ENCODE measurements at places on chromosomes 12 and 14.

- DNase-seq: no peak
Observed at GRCh38 chr12:131352296-131352900, 358.5 kb upstream of the SFSWAP start.

- no peak for DNase-seq
Observed at GRCh38 chr14:106230071-106230470, 703.7 kb downstream of the TMEM121 start.

DNA sequence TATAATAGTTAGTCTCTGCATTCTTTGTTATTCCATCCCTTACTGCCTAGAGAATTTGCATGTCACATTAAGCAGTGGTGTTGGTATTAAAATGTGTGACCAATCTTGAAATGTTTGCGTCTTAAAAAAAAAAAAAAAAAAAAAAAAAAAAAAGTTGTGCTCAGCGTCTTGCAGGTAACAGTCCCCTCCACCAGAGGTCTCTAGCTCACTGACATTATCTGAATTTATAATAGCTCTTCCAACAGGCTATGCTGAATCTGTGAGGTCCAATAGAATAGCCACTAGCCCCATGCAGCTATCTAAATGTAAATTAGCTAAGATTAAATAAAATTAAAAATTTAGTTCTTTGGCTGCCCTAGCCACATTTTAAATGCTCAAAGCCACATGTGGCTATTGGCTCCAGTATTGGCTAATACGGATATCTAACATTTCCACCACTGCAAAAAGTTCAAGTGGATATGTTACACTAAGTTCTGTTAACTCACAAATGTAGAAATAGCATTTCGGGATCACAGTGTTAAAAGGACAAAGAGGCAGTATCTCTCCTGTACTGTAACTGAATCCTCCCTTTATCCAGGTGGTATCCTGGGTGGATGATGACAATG lies 28.7 kb downstream of the NKX2-8 start:
- no peak for DNase-seq

GRCh38 chr14:63228217-63228616 lies 24.0 kb downstream of the RHOJ start:
- no peak for DNase-seq

GRCh38 chr12:127903146-127903545 lies 363.8 kb upstream of the TMEM132C start:
- DNase-seq: no peak

DNA sequence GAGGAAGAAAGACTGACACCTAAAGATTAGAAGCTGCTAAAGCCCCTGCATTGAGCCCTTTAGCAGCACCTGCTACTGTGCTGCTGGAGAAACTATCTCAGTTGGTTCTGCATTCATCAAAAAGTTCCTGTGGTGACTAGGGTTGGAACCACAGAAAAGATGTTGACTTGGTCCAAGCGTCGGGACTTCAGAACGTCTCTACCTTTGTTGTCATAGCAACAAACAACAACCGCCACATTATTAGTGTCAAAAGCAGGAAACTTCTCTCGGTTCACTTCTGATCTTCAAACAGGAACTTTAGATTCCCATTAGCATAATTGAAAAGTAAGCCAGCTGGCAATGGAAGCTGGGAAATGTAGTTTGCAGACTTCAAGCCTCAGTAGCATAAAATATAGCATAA lies 368.0 kb downstream of the SEC23A start:
- DNase-seq: no peak

GRCh38 chr12:77734214-77734883 lies 96.3 kb upstream of the NAV3 start:
- no peak for DNase-seq

GRCh38 chr14:75577090-75577489 lies 1.3 kb upstream of the FLVCR2 start:
- DNase-seq: no peak

- DNase-seq: no peak
Observed at GRCh38 chr12:99137124-99137855, 492.2 kb downstream of the APAF1 start.

- no peak for DNase-seq
Observed at GRCh38 chr12:116381240-116381743, 103.8 kb upstream of the MED13L start.

- no peak for DNase-seq
Observed at GRCh38 chr14:69654116-69654515, 42.7 kb downstream of the SUSD6 start.

DNA sequence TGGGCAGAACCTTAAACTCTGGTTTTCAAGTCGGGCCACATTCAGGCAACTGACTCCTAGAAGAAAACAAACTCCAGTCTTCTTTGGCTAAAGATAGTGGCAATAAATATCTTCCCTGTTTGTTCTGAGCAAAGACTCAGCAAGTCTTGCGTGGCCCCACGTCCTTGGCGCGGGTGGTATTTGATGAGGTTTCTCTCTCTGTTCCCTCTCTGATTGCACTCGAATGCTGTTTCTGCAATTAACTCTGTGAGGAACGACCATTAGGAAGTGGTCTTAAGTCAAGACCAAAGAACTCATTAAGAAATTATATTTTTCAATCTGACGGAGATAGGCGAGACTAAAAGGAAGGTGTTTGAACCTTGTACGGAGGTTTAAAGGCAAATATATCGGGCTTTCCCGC lies 177.6 kb downstream of the TMEM132C start:
- DNase-seq: no peak

DNA sequence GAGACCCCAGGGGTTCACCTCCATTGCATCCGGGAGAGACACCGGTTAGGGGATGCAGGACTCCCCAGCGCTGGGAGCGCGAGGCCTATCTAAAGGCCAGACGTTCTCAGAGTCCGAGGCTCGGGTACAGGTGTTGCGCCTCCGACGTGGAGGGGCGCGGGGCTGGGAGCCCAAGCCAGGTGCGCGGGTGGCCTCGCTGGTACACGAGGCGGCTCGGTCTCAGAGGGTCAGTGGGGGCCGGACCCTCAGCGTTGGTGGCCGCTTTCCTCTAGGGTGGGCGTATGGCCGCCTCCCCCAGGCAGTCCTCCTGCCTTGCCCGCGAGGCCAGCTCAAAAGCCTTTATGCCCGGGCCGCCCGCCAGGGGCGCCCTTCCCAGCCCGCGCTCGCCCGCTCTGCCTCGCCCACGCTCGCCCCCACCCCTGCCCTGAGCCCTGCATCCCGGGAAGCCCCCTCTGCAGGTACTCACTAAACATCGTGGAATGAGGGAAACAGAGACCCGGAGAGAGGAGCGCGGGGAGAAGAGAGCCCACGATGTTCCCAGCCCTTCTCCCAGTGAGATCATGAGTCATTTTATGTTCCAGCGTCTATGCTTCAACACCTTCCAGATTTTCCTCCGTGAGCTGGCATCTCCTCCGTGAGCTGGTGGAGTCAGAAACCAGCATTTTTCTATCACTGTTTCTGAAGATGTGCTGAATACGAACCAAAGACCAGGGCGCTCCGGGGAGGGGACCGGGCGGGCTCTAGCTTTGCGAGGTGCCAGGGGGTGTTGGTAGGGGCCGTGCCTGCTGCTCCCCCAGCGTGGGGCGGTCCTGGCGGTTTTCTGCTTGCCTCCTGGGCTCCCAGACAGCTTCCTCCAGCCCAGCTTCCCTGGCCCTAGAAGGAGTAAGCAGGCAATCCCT lies 73.8 kb downstream of the DIO3 start:
- DNase-seq: no peak

DNA sequence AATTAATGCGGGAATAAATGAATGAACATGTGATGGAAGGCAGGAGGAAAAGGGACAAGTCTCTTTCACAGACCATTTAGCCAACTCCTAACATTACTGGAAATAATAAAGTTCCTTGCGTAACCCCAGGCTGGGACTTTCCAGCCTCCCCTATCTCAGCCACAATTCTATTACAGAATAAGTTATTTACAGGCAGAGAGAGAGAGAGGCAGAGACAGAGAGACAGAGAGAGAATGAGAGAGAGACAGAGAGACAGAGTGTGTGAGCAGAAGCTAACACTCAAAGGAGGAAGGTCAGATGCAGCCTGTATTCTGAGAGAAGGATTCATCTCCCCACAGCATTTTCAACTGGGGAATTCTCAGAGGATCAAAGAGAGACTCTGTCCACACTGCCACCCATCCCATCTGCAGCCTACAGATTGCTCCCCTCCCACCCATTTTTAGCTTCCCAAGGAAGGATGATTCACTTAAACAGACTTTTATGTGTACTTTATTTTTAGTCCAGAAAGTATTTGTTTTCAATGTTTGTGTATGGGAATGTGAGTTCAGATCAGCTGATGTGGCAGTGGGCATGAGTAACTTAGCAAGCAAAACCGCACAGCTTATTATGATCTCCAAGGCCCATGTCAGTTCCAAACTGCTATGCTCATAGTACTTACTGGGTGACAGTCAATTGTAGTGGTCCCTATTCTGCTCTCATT lies 165.7 kb downstream of the CAND1 start:
- no peak for DNase-seq

- no peak for DNase-seq
Observed at GRCh38 chr12:67671419-67671818, 22.9 kb downstream of the DYRK2 start.

GRCh38 chr12:49261721-49262120 lies 3.2 kb upstream of the TUBA1C start:
- DNase-seq: no peak

DNA sequence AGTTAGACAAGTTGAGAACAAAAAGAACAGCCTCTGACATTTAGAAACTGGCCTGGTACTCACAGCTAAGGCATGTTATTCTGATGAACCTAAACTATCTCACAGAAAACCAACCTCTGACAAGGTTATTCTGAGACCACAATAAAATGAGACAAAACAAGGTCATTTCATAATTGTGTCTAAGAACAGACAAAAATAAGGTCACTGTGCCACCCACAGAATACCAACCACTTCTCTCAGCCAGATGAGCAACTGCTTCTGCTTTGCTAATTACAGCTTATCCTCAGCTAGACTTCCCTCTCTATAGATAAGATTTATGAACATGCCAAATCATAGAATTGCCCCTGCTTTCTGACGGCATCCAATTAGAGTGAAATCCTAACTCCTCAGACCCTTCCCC lies 52.2 kb upstream of the CRACR2A start:
- no peak for DNase-seq

DNA sequence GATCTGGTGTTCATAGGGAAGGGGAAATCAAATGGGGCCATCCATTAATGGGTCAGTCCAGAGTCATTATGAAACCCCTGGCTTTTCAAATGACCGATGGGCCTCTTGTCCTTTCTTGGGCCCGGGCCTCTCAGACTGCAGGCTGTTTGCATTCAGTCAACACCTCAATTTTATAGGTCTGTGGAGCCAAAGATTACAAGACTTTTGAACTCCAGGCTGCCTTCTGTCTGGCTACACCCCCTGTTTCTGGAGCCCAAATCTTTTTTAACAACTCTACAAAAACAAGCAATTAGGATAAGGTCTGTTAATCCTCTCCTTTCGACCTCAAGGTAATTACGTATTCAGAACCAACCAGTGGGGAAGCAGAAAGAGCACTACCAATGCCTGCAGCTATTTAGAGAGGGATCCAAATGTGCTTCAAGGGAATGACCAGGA lies 35.6 kb downstream of the DUSP6 start:
- no peak for DNase-seq

- no peak for DNase-seq
Observed at GRCh38 chr12:31386364-31386777, 60.4 kb upstream of the SINHCAF start.

DNA sequence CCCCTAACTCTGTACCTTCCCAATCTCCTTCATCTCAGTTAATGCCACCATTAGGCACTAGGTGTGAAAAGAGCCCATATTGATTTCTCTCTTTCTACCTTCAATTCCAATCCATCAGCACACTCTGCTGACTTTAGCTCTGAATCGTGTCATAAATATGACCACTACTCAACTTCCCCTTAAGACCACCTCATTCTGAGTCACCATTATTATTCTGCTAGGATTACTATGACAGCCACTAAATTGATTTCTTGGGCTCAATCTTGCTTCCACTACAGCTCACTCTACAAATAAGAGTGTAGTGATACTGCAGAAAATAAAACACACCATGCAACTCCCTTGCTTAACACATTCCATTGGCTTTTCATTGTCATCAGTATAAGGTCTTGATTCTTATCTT lies 1449.0 kb upstream of the FLRT2 start:
- no peak for DNase-seq

DNA sequence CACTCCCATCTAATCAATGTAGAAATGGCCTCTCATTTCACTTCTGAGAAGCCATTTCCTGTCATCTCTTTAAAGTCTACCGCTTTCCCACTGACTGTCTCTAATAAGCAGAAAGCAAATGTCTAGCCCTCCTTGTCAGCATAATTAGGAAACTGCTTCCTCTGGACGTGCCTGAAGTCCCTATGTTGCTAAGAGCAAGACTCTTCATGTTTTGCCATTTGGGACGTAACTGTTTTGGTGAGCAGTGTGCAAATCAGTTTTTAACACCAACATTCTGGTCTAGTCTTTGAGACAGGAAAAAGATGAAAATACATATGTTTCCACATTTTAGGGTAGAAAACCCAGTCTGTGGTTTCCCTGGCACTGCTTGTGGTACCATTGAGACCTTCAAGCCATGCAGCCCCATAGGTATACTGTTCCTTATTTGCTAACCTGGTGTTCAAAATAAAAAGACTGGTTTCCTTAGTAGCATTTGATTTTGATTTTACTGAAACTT lies 22.2 kb downstream of the IFNG start:
- no peak for DNase-seq

DNA sequence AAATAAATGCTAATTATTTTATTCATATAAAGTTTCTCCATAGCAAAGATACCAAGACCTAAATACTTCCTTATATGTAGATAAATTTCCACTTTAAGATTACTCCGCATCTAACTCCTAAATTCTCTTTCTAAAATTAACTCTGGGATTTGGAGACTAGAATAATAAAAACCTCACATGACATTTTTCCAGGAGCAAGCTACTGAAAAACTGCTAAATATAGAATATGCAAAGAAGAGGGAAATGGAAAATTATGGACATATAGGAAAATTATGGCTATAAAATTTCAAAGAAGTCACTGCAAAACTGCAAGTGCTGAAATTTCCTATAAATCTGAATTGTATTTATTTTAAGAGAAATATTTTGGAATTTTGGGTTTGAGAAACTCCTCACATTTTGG lies 186.2 kb downstream of the DUSP6 start:
- DNase-seq: no peak

- DNase-seq: no peak
Observed at GRCh38 chr14:91511043-91511383, 903 bp upstream of the PPP4R3A start.

DNA sequence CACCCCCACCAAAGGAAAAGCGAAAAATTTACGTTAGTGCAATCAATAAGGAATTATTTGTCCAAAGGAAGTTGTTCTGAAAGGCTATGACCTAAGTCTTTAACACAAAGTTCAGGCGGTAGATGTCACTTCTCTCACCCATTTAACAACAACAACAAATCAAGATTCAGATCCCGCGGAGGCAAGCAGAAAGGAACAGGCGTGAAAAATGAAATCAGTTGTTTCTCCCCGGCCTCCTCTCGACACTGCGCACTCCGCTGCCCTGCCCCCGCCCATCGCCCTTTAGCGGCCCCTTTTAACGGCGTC lies 1.4 kb downstream of the DENND5B start:
- no peak for DNase-seq
